ENCODE measurements at places on chromosomes 13 and 19.
A peak's percentile ranks its signal among the peaks of the same experiment; 100 is the strongest.

- no peak for DNase-seq
Observed at GRCh38 chr13:112634102-112634501, 46.1 kb upstream of the TUBGCP3 start.

DNA sequence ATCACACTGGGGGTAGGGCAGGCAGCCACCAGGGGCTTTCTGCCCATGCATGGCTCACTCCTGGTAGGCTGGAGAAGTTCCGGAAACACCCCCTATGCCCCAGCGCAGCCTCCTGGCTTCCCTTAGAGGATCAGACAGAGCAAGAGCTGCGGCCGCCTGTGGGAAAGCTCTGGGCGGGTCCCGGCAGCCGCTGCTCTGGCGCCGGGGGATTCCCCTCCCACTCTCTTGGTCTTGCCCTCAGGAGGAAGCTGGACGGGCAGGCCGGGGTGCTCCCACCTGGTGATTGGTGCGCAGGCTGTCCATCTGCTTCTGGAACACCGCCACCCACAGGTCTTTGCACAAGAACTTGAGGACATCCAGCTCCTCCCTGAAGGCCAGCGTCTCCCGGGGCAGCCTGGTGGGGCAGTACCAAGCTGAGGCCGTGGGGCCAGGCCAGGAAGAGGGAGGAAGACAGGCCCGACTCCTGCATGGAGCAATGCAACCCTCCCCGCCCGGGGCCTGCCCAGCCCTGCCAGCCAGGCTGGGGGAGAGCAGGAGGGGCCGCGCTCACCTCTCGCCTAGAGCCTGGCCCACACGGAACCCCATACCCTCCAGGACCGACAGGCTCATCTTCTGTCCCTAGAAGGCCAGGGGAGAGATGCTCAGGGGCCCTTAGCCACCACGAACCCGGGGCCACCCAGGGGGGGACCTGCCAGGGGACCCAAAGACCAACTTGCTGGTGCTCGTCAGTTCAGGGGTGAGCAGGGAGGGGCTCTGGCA is 4.0 kb upstream of the NKPD1 start:
- DNase-seq: peak; percentile 46

DNA sequence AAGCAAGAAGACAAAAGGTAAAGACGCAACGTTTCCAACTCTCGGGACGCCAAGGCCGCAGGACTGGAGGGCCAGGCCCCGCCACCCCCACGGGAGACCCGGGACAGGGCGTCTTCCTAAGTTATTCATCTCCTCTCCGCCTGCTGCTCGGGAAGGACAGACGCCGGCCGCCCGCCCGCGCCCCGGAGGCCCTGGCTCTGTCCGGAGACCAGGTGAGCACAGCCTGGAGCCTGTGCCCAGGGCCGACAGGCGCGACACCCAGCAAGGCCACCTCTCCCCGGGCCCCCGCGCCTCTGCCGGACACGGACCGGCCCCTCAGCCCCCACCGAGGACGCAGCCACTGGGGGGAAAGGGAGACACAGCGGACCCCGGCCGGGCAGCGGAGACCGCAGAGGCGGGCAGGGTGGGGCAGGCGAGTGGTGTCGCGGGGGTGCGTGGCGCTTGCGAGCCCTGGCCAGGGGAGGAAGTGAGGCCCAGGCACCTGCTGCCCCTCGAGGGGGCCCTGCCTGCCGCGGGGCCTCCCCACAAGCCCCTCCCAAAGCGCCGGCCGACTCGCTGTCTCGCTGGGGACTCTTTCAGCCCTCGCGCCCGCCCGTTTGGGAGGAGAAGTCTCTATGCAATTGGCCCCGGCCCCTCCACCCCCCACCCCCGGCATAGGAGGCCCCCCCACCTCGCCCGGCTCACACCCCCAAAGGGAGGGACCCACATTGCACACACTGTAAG is 17.2 kb downstream of the SMIM24 start:
- DNase-seq: no peak

DNA sequence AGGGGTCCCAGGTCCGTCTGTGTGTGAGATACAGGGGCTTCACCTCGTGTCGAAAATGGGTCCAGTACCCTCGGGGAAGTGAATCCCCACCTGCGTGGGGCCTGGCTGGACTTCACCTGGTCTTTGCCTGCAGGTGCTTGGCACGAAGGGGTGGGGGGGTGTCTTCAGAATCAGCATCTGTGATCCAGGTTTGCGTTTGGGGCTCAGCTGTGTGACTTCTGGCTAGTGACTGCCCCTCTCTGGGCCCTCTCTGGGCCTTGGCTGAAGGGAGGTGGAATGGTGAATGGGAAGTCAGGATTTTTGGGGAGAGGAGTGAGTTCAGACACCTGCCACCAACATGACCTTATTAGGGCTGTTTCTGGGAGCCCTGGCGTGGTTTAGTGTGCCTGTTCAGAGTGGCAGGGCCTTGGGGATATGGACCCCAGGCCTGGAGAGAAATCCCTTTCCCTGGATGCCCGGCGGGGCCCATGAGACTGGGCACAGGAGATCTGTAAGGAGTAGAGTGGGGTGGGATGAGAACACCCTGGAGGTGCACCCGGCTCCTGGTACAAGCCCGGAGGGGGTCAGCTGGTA is 2.7 kb downstream of the CELF5 start:
- no peak for DNase-seq

GRCh38 chr19:19259741-19260140 is 13.4 kb downstream of the TM6SF2 start:
- DNase-seq: peak; percentile 91

- no peak for DNase-seq
Observed at GRCh38 chr19:22519152-22519551, 97.0 kb upstream of the ZNF98 start.

GRCh38 chr19:14031719-14032480 is at the start of gene IL27RA:
IL27RA (plus strand) TSS chr19:14031762; CDS start chr19:14031873, 111 bp downstream.
- DNase-seq: peak; percentile 87

DNA sequence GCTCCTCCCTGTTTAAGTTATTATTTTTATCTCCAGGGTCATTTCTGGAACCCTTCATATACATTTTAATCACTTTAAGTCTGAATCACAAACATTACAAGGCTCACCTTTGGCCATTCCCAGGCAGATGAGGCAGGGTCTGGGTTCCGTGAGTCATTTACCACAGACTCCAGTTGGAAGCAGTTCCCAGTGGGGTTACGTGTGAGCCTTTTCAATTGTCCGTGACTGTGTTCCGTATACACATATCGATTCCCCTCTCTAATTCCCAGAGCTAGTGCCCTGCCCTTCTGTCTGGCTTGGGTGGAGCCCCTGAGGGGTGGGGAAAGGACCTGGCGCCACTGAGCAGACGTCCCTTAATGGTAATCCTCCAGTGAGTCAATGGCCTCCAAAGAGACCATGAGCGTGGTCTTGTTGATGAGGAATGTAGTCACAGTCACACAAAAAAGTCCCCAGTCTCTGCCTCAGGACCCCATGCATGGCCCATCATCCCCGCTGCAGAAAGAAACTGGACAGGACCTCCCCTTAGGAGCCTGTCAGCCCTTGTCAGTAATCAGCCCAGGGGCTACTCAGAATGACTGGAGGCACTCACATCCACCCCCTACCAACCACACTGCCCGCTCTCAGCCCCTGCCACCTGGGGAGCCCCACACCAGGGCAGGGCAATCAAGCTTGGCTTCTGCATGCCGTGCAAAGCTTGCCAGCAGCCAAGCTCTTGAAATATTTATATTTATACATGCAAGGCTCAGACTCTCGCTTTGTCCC is 144.4 kb downstream of the ZIC5 start:
- no peak for DNase-seq

DNA sequence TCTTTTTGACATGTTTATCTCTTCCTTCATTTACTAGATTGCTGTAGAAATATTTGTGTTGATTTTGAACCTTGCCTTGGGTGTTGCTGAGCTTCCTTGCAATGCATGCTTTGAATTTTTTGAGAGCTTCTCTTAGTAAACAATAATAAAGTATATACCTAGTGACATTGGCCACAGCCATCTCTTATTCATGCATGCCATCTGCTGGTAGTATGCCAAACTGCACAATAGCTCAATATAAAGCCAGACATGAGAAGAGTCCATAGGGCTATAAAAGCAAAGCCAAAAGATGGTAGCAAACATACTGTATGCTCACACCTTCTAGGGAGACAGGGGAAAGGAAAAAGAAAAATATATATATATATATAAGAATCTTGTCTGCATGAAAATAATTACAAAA is 18.9 kb upstream of the ZSCAN5A start:
- peak; percentile 71 for DNase-seq

GRCh38 chr13:56697011-56697410 is 443.7 kb upstream of the PRR20A start:
- peak; percentile 69 for DNase-seq

GRCh38 chr19:54188215-54188871 is 1.0 kb downstream of the MBOAT7 start:
- DNase-seq: peak; percentile 42

DNA sequence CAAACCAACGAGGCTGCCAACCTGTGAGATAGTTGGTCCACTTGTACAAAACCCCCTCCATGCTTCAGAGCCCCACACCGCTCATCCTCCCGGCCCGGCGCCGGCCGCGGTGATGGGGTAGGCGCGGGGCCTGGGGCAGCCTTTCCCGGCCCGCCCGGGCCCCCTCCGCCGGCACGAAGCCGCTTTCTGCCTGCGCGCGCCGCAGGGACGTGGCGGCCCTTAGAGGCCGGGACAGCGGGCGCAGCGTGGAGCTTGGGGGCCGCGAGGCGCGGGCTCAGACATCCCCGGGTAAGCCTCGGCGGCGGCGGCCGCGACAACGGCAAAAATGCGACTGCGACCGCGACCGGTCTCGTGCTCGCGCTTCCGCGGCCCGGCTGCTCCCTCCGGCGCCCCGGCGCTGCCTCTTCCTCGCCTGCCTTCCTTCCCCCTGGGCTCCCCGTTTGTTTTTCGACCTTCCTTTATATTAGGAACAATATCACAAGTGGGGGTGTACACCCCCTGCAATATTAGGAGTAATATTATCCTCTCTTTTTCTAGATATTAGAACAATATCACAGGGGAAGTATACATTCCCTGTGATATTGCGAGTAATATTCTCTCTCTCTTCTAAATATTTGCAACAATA is 53.9 kb upstream of the CEACAM21 start:
- peak; percentile 19 for DNase-seq

DNA sequence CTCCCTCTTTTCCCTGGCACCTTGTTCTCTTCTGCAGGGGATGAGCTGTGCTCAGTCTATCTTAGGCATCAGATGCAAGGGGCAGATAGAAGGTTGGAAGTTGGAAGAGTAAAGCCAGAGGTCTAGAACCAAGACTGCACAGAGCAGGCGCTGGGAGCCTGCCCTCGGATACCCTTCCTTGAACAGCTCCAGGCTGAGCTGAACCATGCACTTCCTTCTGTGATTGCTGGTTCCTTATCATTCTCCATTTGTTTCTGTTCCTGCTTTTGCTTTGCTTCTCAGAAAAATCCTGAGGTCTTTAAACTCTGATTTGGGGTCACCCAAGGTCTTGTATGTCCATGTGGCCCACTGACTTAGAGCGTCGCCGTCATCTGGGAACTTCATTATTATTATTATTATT is 36.3 kb downstream of the ARHGEF18 start:
- DNase-seq: no peak

DNA sequence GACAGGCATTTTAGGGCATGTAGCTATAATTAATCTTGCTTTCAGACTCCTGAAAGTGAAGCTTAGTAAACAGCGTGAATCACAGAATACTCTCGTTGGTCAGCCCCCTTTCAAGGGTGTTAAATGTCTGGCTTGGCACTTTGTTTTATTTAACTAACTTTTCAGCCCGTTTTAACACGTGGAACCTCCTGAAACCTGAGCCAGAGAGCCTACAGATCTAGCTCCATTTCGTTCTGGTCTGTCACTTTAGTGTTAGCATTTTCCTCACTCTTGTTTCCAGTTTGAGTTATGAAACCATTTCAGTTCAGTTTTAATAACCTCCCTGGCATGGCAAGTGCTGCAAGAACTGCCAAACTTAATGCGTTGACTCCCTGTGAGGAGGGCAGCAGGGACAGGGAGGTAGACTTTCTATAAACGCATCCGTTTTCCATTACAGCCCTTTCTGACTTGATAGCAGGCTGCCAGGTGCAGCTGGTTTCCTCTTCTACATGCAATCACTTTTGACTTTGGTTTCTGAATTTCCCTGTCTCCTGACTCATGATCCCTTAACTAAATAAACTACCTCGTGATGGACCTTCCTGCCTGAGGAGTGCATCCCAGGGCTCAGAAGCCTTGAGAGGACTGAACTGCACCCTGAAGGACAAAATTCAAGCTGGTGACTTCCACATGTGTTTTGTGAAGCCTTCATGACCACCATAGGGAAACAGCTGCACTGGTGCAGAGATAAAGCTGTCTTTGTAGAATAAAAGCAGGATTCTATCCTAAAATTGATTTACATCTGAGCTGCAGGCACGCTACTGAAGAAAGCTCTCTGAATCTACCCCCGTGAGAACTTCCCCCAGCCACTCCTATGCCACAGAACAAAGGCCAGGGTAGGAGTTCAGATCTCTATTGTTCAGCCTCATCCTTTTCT is 192.6 kb downstream of the DLEU7 start:
- no peak for DNase-seq

- no peak for DNase-seq
Observed at GRCh38 chr13:94394723-94395122, 84.8 kb downstream of the DCT start.

DNA sequence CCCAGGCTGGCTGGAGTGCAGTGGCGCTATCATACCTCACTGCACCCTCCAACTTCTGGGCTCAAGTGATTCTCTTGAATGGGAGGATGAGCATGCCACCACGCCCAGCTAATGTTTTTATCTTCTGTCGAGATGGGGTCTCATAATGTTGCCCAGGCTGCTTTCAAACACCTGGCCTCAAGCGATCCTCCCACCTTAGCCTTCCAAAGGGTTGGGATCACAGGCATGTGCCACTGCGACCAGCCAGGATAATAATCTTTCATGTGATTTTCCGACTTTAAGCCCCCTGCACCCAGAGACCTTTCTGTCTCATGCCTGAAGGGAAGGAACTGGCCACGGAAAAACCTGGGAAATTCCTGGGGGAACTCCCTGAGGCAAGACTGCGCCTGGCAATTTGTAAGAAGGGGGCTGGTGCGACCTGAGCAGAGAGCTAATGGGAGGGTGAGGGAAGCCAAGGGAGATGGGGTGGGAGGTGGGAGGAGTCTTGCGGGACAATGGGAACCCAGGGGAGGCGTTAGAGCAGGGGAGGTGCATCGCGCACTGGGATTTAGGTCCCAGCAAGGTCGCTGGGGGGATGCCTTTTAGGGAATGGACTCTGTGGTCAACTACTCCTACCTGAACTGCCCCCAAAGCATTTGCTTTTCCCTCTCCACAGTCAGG is 1.2 kb upstream of the CCDC124 start:
- DNase-seq: peak; percentile 94

GRCh38 chr19:1387684-1388636 is 4.3 kb downstream of the NDUFS7 start:
- DNase-seq: no peak

GRCh38 chr13:30421093-30422053 is 920 bp upstream of the UBE2L5 start:
- DNase-seq: peak; percentile 94

DNA sequence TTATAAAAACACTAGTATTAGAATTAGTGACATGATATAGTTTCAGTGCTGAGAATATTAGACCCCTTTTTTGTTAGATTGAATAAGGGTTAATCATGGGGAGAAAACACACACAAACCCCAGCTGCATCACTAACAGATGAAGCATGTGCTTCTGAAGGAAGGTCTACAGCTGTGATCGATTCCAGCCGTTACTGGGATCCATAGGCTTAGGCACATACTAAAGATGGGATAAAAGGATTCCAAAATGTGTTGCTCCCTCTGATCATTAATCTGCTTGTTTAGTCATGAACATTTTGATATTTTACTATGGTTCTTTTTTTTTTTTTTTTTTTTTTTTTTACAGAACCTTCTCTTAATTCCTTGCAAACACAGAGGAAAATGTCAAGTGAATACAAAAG is 1591.3 kb downstream of the EFNB2 start:
- peak; percentile 58 for DNase-seq

- peak; percentile 87 for DNase-seq
Observed at GRCh38 chr19:48351341-48351752, 12.4 kb downstream of the TMEM143 start.

- DNase-seq: peak; percentile 21
Observed at GRCh38 chr19:30046522-30046921, 104.5 kb downstream of the URI1 start.
